ENCODE measurements at places on chromosomes 4 and X.

DNA sequence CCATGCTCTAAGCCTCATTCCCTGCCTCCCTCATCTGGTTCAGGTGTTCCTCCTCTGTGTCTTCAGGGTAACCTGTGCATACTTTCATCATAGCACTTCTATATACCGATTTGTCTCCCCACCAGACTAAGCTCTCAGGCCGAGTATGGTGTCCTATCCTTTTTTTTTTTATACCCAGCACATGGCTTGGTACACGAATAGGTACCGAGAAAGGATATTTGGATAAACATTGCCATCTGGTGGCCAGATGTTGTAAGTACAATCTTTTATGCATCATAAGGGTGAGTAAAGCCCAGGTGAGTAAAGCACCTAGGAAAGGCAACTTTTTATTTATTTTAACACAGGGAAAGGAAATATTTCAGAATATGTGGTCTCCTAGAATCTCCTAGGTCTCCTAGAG, 68.4 kb downstream of the MID2 start:
- H3K4me1 ChIP-seq, result no peaks in the 10 kb centered on the region
- no peak overlapping the region for H3K4me3 ChIP-seq
- no peak for DNase-seq
- no peak overlapping the region for H3K27ac ChIP-seq
- peaks cover 2% of the 10 kb centered on the region for H3K36me3 ChIP-seq
- no peaks in the 10 kb centered on the region for H3K27me3 ChIP-seq

DNA sequence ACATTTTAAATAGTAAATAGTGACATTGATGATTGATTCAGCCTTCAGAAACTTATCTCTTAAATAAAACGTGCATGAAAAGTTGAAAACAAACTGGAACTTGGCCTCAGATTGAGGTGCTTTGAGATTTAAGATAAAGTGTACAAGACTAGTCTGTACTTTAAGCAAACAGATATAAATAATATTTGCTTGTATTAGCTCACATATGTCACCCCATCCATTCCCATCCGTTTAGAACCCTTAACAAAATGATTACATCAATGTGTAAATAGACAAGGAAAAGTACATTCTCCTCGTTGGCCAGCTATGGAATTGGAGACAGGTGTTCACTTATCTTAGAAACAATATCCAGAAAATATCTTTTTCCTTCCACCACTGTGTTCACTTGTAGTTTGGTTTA, 130.8 kb downstream of the BANK1 start:
- no peak overlapping the region for H3K27ac ChIP-seq
- H3K36me3 ChIP-seq, result no peaks in the 10 kb centered on the region
- peaks cover 3% of the 10 kb centered on the region for H3K27me3 ChIP-seq
- no peaks in the 10 kb centered on the region for H3K4me1 ChIP-seq

DNA sequence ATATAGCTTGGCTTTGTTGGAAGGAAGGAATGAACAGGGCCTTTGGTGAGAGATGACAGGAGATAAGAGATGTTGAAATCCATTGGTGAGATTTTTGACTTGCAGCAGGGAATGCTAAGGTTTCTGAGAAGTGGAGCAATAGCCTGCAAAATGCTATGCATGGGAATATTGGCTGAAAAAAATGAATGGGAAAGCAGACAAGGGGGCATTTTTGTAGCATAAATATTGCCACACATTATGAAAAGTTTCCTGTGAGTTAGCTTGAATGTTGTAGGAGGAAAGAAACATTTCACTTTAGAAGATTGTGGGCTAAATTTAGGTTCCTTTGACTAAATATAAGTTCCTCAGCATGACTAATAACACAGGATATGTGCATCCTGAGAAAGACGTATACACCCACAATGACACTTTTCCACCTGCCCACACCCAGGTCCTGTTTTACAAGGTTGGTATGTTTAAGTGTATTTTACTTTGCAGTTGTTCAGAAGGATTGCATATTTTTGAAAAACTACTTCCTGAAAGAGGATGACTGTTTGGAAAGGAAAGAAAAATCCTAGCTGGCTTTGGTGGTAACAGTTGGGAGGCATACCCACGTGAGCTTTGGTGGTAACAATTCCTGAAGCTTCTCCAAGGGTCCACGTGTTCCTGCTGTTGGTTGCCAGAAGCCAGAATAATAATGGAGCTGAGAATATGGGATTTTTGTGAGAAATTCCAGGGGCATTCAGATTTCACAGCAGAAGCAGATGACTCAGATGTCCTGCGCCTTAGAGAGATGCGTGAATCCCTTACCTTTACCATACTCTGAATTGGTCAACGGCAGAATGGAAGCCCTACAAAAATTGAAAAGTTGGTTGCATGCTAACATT, 28.5 kb downstream of the PHEX start:
- DNase-seq, result peak; percentile 18
- H3K4me3 ChIP-seq, result no peak overlapping the region
- peaks cover 19% of the 10 kb centered on the region for H3K4me1 ChIP-seq
- H3K27me3 ChIP-seq, result no peaks in the 10 kb centered on the region
- peak overlapping the region; percentile 34 for H3K27ac ChIP-seq

- DNase-seq, result no peak
- no peak overlapping the region for H3K27ac ChIP-seq
- no peaks in the 10 kb centered on the region for H3K4me1 ChIP-seq
- no peaks in the 10 kb centered on the region for H3K36me3 ChIP-seq
- H3K4me3 ChIP-seq, result no peak overlapping the region
Measured at GRCh38 chr4:174933083-174933482, 14.9 kb downstream of the ADAM29 start.

GRCh38 chr4:183256343-183256742, 63.7 kb downstream of the CLDN22 start:
- peaks cover 2% of the 10 kb centered on the region for H3K27me3 ChIP-seq
- H3K36me3 ChIP-seq, result no peaks in the 10 kb centered on the region
- DNase-seq, result no peak
- H3K27ac ChIP-seq, result no peak overlapping the region

DNA sequence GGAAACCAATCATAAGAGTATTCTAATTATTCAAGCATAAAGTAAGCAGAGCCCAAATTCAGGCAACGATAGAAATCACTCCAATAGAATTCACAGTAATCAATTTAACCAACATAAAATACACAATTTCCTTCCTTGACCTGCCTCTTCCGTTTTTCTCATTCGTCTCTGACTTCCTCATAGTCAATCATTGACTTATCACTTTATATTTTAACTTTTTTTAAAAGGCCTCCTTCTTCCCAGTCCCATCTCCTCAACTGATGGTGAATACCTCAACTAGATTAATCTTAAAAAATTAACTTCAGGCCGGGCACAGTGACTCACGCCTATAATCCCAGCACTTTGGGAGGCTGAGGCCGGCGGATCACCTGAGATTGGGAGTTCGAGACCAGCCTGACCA, 13.3 kb downstream of the CNOT6L start:
- H3K36me3 ChIP-seq, result peaks cover 27% of the 10 kb centered on the region
- no peak for DNase-seq
- peaks cover 35% of the 10 kb centered on the region for H3K4me1 ChIP-seq
- H3K4me3 ChIP-seq, result no peak overlapping the region
- no peaks in the 10 kb centered on the region for H3K27me3 ChIP-seq

DNA sequence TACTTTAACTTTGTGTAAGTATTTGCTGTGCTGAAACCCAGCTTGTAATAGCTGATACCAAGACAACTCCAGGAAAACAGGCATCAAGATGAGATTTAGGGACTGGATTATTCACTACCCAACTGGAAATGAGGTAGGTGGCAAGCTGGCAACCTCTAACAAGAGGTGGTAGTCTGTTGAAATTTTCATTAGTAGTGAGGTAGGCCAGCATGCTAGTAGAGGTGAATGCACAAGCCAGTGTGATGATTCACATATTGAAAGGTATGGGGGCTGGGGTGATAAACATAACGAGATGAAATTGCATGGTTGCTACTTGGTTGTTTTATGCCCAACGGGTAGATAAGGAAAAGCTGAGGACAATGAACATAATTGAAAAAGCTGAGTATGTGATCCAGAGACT, 8.5 kb upstream of the TMPRSS11D start:
- H3K4me3 ChIP-seq, result no peak overlapping the region
- H3K4me1 ChIP-seq, result no peaks in the 10 kb centered on the region
- no peaks in the 10 kb centered on the region for H3K36me3 ChIP-seq
- H3K27me3 ChIP-seq, result no peaks in the 10 kb centered on the region

GRCh38 chrX:5145957-5146356, 1082.7 kb downstream of the NLGN4X start:
- H3K4me1 ChIP-seq, result no peaks in the 10 kb centered on the region
- DNase-seq, result no peak
- no peaks in the 10 kb centered on the region for H3K27me3 ChIP-seq
- H3K27ac ChIP-seq, result no peak overlapping the region

Measured in activated CD4-positive, alpha-beta memory T cell treated with anti-CD3 and anti-CD28 coated beads, Interleukin-2, amount 10 ng/mL, durations not matched to agents 7 days and 5 days (primary cell).